ENCODE measurements at places on chromosomes 12 and 14.

DNA sequence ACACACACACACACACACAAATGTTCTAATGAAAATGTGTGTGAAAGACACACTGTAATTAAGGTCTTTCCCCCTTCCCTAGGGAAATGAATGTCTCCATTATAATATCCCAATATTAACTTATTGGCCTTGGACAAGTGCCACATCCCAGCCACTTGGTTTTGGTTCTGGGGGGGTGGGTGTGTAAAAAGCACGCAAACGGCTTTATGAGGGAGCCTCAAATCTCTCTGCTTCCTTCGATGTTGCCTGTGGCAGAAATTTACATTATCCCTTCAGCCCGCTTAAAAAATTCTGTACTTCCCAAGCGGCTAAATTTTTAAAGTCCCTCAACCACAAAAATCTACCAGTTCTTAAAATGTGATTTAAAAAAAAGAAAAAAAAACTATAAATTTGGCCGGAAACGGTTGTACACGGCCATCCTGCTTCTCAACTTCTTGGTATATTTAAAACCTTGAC is 432 bp downstream of the C14orf93 start:
- no peak for DNase-seq

DNA sequence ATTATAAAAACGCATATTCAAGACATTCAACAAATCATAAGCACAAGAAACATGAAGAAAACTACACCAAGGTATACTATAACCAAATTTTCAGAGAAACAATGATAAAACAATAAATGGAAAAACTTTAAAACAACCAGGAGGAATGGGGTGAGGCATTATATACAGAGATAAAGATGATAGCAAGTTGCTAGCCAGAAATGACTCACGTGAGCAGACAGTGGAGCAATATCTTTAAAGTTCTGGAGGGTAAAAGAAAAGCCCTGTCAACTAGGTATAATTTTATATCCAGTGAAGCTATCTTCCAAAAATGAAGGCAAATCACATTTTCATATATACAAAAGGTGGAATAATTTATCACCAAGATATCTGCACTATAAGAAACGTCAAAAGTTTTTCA is 97.8 kb upstream of the PCED1B start:
- DNase-seq = no peak

DNA sequence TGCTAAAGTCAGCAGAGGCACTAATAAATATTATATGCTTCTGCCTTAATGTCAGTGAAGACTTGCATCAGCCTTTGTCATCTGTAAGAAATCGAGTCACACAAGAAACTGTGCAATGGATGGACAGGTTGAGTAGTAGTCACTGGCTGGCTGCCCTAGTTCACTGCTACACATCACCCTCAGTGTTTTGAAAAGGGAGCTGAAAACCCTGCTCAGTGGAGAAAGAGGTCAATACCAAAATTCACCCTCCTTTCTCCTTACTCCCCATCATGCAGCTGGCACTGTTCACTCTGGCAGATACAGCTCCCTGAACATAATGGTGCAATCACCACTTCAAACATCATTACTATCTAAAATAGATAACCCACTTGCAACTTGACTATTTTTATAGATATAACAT is 6.6 kb downstream of the ANKS1B start:
- DNase-seq = no peak

GRCh38 chr14:87866116-87866515 is 126.9 kb downstream of the GALC start:
- DNase-seq = no peak

GRCh38 chr14:100696590-100696989 is 30.1 kb upstream of the DLK1 start:
- no peak for DNase-seq

GRCh38 chr14:101467181-101467926 is 93.9 kb upstream of the DIO3 start:
- DNase-seq = no peak

DNA sequence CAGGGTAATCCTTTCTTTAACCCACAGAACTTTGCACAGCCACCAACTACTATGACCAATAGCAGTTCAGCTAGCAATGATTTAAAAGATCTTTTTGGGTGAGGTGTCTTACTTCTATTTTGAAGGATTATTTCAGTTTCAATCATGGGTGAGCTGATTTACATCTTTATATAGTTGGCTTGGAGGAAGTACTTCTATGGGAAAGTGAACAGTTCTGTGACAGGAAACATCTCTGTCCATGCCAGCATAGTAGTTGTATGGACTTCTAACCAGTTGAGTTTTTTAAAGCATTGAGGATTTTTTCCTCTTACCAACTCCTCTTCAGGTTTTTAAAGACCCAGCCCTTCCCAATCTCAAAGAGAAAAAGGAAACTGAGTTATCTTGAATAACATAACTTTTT is 17.8 kb upstream of the SLC17A8 start:
- no peak for DNase-seq

- no peak for DNase-seq
Measured at GRCh38 chr14:73771848-73772638, 57.9 kb upstream of the PNMA1 start.

- no peak for DNase-seq
Measured at GRCh38 chr12:73361864-73362230, 1089.7 kb downstream of the TRHDE start.

- DNase-seq = no peak
Measured at GRCh38 chr12:123151457-123152454, 866 bp upstream of the PITPNM2 start.

- no peak for DNase-seq
Measured at GRCh38 chr12:110156766-110157165, 32.6 kb downstream of the IFT81 start.

GRCh38 chr14:28755198-28755815 is 11.3 kb upstream of the FOXG1 start:
- DNase-seq = no peak

GRCh38 chr14:62015945-62016344 is 253.7 kb downstream of the SNAPC1 start:
- no peak for DNase-seq

DNA sequence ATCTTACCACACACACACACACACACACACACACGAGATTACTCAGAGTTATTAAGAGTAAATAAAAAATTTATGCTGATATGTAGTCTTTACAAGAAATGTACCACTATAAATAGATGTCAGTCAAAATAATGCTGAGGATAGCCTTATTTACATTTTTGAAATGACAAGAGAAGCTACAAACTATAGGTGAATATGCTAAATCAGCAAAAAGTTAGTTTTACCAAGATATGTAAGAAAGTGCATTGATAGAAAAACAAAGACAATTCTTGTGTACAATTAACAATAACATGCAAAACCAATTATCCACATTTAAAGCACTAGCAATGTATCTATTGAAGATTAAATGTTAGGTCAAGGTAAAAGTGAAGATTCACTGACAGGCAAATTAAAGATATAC is 46.8 kb upstream of the CERS5 start:
- no peak for DNase-seq

DNA sequence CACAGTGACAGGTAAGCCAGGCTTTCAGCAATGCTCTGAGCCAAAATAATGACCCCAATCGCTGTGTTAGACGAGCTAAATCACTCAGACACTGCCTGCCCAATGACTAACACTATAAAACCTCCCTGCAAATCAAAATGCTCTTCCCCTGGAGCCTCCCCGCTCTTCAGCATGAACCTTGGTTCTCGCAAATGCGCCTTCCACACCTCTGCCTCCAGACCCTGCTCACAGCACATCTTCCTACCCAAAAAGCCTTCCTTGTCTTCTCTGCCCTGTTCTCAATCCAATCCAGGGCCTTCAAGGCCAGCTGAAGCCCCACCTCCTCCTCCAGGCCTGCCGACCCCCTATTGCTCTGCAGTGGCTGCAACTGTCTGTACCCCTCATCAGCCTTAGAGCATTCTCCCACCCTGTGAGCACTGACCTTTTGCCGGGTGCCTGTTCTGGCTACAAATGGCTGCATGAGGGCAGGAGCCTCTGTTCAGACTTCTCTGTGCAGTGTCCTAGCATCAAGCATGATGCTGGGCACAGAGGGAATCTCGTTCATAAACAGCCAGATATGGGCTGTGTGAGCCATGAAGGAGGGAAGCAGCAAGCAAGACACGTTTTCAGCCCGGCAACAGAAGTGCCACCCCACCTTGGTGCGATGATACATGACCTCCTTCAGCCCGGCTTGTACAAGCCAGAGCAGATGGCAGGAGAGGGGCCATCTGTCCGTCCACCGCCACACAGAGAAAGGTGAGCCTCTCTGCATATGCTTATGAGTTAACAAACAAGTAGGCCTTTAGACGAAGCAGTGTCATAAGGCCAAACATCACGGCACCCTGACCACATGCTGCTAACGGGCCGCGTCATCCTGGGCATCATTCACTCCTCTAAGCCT is 64.5 kb upstream of the DDX11 start:
- DNase-seq = no peak

DNA sequence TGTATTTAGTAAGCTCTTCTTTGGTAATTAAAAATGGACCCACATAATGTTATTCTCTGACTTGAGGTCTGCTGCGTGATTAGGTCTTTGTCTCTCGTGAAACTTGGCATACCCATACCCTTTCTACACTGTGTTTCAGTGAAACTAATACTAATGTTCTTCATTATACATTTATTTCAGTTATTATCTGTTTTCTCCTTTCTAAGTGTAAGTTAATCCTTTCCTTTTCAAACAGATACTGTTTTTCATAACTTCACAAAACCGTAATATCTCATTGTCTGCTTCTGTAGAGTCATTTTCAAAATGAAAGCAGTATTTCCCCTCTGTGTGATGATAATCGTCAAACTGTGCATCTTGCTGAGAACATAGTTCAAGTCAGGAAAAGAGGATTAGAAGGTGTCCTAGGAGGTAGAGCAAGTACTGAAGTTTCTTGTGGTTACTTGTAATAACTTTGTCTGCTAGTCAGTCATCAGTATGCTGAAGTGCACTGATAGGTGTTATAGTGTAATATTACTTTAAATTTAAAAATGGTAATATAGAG is 15.9 kb downstream of the PYROXD1 start:
- DNase-seq = no peak

DNA sequence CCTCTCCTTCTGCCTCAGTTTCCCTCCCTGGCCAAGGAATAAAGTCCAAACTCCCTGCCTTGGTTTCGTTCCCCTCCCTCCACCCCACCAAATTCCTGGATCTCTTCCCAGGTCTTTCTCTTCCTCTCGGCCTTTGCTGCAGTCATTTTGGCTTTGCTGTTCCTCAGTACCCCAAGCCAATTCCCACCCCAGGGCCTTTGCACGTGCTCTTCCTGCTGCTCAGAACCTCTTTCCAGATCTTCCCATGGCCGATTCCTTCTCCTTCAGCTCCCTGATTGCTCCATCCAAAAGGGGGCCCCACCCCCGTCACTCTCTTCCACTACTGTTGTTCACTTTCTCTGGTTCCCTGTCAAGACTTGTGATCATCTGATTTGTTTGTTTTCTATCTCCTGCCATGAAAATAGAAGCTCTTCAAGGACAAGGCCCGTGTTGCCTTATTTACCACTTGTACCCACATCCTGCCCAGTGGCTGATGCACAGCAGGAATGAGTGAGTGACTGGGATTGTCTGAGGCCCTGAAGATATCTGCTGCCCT is 3.1 kb downstream of the HNF1A start:
- DNase-seq = no peak

GRCh38 chr12:15853877-15854276 is 28.3 kb upstream of the STRAP start:
- DNase-seq = no peak

- DNase-seq = no peak
Measured at GRCh38 chr14:101259748-101260147, 301.5 kb upstream of the DIO3 start.

DNA sequence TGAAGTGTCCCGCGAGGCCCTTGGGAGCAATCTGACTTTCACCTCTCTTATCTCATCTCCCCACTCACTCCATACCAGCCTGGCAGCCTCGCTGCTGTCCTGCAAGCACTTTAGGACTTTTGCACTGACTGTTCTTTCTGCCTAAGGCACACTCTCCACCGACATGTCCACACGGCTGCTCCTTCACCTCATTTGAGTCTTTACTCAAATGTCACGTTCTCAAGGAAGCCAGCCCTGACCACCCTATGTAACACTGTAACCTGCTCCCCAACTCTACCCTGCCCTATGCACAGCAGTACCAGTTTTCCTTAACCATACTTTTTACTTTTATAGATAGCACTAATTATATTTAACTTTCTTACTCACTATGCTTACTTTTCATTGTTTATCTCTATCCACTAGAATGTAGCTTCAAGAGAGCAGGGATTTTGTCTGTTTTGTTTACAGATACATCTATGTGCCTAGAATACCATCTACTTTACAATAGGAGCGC is 32.0 kb downstream of the PRKD1 start:
- no peak for DNase-seq

DNA sequence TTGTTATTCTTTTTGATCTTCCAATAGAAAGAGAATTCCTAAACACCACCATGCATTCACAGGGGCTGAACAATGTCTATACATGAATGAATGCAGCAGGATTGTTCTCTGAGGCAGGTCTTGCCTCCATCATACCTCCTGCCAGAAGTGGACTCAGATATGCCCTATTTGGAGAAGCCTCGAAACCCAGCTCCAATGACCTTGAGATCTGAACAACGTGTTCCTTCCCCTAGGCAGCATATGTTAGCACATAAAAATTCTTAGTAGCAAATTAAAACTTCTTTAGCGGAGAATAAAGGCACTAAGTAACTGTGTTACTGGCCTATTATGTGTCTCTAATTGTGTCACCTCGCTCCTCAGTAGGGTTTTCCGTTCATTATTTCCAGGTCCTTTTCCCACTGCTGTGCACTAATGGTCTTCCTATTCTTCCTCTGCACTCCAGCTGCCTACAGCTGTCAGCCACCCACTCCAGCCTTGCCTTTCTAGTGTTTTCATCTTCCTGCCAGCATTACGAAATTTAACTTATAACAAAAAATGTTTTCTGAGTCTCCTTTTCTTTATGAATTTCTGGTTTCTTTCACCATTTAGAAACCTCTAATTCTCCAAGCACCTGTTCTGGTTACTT is 62.6 kb upstream of the IGF1 start:
- DNase-seq = no peak

Measured in GM19239 (cell line).